ENCODE measurements at places on chromosomes 12 and 14.

DNA sequence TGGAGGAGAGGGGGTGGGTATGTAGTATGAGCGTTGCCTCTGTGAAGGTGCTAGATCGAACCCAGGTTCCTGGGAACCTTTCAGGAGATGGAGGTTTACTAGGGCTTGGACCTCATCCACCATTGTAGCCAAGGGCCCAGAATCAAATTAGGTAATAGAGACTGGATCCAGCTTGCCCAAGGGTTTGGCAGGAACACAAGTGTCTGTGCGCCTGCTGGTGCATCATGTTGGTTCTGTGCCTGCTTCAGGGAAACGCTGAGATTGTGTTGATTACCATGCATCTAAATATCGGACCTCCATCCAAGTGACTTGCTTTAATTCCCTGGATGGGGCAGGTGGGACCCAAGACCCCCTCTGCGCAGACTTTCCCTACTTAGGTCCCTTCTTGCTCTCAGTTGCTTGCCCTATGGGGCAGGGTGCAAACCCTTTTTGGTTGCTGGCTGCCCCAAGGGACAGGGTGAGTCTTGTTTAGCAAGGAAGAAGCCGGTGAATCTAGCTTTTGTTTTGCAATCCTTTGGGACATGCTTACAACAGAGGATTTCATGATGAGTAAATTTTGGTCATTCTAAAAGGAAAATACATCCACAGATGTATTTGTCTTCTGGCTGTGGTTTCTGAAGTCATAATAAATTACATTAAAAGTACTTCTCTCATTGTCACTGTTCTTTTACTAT, 189.8 kb upstream of the PRICKLE1 start:
- no peak for DNase-seq

DNA sequence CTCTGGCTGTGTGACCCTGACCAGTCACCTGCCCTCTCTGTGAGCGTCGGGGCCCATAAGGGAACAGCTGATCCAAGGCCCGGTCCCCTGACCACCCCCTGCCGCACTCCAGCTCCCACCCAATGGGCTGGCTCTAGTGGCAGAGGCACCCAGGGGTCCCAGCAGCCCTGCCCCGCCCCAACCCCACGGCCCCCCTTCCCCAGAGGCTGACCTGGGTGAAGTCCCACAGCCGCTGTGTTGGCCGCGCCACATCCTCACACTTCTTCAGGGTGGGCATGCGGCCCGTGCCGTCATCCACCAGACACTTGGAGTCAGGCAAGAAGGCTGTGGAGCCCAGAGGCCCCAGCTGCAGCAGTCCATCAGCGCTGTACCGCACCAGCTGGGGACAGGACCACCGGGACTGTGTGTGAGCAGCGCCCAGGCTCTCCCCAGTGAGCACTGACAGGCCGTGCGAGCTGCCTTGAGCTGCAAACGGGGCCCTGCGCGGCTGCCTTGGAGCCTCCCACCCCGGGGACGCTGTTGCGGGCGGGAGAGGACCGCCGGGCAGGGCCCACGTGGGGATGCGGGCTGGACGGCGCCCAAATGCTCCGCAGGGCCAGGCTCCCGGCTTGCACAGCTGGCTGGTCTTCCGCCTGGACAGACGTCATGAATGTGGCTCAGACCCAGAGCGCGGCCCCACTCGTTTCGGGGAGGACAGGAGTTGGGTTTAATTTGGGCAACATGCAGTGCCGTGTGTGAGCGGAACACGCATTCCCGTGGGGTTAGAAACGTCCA, 53.5 kb downstream of the NOC4L start:
- DNase-seq, result no peak

DNA sequence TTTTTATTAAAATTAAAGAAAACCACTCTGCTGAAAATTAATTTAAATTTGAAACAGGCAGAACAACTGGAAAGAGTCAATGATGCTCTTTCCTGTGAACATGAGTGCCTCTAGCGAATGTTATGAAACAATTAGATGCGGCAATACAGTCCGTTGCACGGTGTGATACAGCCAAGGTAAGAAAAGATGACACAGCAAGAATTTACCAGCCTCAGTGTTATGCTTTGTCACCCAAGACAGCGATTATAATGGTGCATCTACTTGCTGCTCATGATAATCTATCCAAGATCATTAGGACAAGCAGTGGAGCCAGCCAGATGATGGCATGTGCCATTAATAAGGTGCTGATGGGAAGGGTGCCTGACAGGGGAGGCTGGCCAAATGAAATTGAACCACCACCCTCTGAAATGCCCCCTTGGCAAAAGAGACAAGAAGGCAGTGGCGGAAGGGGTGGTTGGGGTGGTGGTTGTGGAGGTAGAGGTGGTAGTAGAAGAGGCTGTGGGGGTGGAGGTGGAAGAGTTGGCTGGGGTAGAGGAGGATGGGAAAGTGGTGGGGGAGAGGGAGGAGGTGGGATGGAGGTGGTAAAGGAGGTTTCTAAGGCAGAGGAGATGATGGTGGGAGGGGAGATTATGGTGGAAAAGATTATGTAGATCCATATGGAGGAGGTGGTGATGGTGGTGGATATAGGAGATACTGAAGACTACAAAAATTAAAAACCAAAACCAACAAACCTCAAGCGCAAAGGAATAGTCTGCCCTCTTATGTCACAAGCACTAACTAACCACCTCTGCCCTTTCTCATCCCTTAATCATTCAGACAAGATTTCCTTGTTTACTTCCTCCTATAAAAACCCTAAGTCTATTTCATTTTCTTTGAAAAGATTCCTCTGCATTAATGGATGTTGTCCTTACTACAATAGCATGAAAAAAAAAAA, 4.0 kb upstream of the RESF1 start:
- DNase-seq, result no peak

GRCh38 chr12:116366824-116367223, 89.3 kb upstream of the MED13L start:
- no peak for DNase-seq

DNA sequence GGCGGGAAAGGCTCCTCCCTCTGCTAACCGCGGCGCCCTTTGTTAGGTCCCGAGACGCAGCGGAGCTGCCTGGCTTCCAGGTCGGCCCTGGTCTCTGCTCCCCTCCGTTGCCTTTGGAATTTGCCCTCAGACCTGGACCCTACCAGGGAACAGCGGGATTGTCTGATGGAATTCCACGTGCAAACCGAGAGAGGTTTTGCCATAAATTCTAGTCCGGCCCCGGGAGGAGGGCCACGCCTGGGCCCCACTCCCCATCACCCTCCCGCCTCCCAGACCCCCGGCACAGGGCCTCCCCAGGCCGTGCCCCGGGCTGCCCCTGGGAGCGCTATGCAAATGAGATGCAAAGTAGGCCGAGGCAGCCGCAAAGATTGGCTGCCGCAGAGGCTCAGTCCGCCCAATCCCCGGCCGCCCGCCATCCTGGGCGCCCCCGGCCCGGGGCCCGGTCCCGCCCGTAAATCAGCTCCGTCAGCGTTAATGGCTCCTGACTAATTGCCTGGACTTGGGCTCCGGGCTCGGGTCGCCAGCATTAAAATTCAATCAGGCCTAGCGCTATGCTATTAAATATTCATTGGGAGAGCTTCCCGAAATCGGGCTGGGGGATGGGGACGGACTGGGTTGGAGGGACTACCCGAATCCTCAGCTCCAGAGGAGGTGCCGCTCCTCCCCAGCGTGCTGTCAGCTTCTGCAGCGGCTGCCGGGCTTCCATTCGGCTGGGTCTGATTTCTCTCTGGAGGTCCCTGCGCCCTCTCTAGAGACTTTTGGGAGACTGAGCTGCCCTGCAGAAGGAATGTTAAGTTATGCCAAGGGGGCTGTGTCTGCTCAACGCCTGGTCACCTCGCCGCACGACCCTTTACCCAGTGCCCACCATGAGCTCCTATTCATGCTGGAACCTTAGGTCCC, 15.7 kb upstream of the FIGNL2 start:
- no peak for DNase-seq

DNA sequence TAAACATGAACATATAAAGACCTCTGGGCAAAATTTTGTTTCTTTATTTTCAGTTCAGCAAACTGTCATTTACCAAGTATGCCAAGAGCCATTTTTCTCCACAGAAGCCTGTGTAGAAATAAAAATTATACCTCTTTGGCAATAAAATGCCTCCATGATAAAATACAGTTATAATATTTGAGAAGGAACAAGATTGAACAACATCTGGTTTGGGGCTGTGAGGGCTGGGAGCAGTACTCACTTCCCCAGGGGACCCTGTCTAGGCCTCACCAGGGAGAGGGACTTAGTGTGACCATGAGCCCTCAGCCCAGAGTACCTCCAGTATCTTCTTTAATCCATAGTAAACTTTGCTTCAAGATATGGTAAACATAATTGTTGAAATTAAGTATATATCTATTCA, 65.1 kb downstream of the DAAM1 start:
- DNase-seq, result no peak

GRCh38 chr12:107554941-107555340, 130.7 kb upstream of the PWP1 start:
- no peak for DNase-seq

- DNase-seq, result no peak
Measured at GRCh38 chr14:52599974-52600373, 47.3 kb downstream of the GPR137C start.

DNA sequence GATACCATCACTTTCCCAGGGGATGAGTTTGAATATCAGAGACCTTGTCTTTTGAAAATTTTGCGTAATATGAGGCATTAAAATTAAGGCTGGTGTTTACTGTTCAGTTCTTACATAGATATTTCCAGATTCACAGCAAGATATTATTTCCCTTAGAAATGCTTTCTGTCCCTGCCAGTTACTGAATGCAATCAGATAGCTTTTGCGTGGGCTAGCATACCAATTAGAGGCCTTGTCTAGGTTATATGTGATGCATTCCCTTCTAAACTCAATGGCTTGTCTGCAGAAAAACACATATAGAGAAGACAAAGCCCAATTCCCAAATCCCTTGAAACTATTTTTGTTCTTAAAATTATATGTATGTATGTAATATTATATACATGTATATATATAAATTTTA, 167.8 kb downstream of the RMST start:
- DNase-seq, result no peak

Measured in stimulated activated CD8-positive, alpha-beta memory T cell treated with anti-CD3 and anti-CD28 coated beads, Interleukin-7, amount 100 ng/mL, for 1 hour (primary cell).